ENCODE measurements at places on chromosomes 4 and X.

GRCh38 chrX:38347136-38347535 is 5.3 kb upstream of the OTC start:
- peak; percentile 94 for DNase-seq

GRCh38 chrX:10761447-10761846 is 141.1 kb upstream of the MID1 start:
- no peak for DNase-seq

DNA sequence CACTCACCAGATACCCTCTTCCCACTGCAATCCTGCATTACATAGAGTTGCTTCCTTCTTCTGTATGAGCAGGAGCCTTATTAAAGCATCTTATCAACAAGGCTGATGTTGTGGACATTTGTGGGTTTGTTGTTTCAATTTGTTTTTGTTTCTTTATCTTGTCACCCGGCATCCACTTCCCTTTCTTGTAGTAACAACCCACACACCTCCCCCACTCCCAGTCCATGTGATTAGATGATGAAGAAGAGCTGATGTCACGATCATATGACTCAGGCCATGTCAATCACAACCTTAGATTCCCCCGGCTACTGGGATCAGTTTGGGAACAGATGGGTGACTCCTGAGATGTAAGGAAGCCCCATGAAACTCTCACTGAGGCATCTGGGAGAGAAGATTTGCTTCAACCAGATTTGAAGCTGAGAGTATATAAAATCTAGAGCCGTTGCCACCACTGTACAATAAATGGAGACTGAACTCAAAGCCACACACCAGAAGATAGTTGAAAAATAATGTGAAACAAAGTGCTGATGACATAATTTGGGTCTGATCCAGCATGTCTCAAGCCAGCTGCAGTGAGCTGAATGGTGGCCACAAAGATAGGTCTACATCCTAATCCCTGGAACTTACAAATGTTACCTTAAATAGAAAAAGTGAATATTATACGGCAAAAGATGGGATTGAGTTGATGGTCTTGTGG is 34.1 kb upstream of the SRD5A3 start:
- peak; percentile 79 for DNase-seq

DNA sequence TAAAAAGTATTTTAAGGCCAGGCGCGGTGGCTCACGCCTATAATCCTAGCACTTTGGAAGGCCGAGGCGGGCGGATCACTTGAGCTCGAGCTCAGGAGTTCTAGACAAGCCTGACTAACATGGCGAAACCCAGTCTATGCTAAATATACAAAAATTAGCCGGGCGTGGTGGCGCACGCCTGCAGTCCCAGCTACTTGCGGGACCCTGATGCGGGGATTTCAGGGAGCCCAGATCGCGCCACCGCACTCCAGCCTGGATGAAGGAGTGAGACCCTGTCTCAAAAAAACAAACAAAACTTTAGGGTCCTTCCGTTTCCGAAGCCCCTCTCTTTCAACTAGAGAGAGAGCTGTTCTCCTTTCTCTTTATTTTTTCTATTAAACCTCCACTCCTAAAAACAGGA is 1.2 kb downstream of the SLC25A31 start:
- no peak for DNase-seq

DNA sequence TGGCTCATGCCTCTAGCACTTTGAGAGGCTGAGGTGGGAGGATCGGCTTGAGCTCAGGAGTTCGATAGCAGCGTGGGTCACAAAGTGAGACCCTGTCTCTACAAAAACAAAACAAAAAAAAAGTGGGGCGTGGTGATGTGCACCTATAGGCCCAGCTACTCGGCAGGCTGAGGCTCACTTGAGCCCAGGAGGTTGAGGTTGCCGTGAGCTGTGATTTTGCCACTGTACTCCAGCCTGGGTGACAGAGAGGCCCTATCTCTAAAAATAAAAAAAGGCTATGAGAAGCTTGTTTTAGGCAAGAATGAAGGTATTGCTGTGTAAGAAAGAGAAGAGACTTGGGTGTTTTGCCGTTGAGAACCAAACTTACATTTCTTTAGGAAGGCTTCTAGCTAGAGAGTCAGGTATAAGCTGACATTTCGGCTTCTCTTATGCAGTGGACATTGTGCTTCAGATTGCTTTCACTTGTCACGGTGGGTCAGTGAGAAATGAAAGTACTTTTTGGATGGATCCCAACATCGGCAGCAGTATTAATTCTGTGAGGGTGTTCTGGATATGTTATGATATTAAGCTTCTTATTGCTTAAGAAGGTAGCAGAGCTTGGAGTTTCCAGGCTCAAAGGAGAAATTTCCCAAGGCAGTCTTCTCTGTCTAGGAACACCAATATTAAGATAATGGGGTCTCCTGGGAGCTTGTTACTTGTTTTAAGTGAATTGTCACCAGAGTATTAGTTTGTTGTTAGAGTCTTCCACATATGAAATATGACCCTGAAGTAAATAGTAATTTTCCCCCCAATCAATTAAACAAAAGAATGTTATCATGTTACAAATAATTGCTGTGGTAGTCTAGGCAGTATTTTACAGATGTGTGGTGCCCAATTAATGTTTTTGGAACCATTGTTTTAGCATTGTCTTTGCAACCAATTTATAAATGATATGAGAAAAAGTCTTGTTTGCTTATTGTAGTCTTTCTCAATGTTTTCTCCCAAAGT is 17.6 kb downstream of the TMEM131L start:
- DNase-seq: no peak

DNA sequence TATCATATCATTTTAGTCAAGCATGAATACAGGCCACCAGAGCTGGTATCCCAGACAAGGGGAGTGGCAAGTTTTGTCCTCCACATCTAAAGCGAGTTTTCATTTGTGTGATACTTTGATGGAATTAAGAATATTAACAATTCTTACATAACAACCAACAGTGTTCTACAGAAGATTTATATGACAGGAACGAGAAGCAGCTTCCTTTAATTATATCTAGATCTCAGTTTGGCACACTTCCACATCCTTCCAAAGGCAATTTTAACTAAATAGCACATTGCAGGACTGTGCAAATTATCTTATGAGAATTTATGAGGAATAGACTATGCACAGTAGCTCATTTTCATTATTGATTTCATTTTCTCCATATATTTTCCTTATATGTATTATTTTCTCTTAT is 121.2 kb upstream of the GUCY1A1 start:
- no peak for DNase-seq

- DNase-seq: no peak
Observed at GRCh38 chrX:129565046-129565650, 25.1 kb downstream of the OCRL start.

- DNase-seq: no peak
Observed at GRCh38 chrX:581720-582298, 48.8 kb upstream of the SHOX start.

DNA sequence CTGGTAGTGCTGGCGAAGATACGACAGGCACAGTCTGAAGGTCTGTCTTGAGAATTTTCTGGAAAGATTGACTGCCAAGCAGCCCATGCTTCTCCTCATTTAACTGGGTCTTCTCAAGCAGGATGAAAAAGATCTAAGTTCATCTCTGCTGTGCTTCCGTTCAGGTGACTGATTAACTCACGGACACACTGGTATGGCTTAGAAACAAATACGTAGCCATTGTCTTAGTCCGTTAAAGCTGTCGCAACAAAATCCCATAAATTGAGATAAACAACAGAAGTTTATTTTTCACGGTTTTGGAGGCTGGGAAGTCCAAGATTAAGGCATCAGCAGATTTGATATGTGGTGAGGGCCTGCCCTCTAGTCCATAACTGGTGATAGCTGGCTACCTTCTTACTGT is 39.5 kb downstream of the SPINK2 start:
- DNase-seq: no peak

DNA sequence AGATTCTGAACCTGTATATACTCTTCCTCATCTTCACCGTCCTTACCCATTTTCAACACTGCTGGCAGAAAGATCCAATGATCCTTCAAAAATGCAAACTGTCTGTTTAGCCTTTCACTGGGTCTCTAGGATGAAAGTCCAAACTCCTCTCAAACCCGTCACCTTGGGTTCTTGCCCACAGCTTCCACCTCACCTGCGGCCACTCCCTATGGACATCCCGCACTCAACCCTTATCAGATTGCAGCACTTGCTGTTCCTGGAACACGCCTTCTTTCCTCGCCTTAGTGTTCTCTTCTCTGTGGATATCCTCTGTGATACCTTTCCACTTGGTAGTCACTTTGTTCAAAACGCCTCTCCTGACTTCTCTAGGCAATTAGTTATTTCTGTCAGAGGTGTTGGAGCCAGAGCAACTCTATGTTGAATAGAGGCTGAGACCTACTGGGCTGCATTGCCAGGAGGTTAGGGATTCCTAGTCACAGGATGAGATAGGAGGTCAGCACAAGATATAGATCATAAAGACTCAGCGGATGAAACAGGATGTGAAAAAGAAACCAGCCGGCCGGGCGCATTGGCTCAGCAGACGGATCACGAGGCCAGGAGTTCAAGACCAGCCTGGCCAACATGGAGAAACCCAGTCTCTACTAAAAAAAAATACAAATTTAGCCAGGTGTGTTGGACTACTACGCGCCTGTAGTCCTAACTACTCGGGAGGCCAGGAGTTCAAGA is 4.2 kb upstream of the NOCT start:
- no peak for DNase-seq

DNA sequence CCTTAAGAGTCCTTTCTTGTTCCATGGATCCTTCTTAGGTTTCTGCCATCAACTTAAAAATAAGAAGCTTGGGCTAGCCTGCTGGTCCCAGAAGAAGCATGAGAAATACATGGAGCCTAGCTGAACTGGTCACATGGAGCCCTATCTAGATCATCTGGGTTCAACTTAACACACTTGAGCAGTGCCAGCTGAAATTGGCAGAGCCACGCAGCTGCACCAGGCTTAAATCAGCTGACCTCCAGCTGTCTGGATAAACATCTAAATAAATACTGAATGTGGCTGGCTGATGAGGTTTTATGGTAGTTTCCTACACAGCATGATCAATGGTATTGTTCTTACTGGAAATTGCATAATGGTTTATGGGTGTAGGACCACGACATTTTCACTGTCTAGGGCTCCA is 598.4 kb upstream of the FAM241A start:
- DNase-seq: no peak

DNA sequence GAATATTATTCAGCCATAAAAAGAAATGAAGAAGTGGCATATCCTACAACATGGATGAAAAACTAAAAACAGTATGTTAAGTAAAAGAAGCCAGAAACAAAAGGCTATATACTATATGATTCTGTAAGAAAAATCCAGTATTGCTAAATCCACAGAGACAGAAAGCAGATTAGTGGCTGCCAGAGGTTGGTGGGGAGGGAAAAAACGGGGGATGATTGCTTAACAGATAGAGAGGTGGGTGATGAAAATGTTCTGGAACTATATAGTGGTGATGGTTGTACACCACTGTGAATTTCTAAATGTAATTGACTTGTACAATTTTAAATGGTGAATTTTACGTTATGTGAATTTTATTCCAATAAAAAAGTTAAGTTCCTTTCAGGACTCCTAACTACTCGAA is 157.6 kb upstream of the SH3RF1 start:
- no peak for DNase-seq

DNA sequence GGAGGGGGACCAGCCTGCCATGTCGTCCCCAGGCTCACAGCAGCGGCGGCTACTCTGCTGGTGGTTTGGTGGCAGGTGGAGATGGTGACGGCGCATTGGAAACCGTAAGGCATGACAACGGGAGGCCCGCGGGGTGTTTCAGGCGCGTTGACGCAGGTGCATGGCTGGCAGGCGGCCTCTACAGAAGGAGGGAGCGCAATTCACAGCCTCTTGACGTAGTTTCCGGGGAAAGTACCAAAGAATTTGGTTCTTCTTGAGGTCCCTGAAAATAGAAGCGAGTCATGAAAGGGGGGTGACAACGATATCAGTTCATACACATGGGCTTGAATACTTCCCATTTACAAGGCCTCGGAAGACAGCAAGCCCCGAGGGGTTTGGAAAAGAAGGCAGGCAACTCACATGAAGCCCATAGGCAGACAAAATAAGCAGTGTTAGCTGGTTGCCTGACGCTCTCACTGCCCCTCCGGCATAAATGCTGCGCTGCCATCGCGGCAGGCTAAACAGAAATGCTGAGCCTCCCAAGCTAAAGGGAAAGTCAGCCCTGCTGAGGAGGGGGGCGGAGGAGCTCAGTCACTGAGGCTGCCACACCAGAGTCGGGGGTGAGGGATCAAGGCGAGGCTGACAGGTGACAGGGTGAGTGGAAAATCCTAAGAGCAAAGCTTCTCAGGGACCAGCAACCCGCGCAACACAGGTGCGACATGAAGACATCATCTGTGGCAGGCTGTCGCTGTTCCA is 52.3 kb upstream of the PDLIM3 start:
- no peak for DNase-seq

- DNase-seq: no peak
Observed at GRCh38 chr4:127788517-127788916, 6.4 kb downstream of the HSPA4L start.

GRCh38 chr4:31598639-31599038 is 878.5 kb downstream of the PCDH7 start:
- no peak for DNase-seq

- DNase-seq: peak; percentile 53
Observed at GRCh38 chr4:52014903-52015302, 5.3 kb downstream of the LRRC66 start.

DNA sequence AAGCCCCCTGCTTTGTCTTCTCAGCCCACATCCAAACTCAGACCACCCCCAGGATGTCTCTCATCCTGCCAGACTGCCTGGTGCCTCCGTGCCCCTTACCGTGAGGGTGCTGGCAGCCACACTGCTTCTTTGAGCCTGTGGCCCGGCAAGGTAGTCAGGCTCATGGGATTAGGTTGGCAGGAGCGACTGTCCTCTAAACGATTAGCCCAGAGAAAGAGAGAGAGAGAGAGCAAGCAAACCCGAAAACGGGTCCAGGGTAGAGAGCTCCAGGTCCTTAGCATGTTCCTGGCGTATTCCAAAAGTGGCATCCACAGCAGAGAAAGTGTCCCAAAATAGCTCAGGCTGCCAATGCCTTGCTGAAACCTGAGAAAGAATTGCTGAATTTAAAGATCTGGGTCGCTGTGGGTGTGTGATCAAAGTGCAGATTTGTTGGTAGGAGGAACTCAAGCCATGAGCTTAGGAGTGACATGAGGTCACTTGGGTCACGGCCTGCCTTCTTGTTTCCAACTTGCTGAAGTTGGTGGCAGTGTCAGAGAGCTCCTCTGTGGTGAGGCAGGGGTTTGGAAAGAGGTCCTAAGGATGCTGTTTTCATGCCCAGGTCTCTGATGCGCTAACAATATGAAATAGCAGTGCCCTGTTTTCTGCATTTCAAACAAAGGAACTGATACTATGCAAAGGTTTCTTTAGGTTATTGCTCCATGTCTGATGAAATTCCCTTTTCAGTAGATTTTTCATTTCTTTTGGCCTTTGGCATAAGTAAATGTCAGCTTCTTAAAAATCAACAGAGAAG is 81.6 kb downstream of the RTL9 start:
- no peak for DNase-seq

DNA sequence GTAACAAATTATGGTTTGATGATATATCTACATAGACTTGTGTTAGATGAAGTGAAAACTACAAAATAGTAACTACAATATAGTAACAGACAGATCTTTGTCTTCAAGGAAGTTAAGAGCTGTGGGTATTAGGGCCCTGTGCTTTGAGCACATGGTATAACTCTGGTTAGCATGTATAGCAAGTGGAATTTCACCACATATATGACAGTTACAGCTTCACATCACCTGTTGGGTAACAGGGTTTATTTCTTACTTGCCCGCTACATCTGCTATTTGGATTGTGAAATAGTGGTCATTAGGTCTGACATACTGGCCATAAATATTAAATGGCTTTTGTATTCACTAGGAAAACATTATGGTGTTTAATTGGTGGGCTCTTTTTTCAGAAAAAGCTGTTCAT is 20.2 kb downstream of the OFD1 start:
- DNase-seq: peak; percentile 67
